ENCODE measurements at places on chromosomes 3 and 15.

- DNase-seq: no peak
These were observed 458.1 kb downstream of the DIPK2A start for GRCh38 chr3:144429719-144430121.

GRCh38 chr3:104044002-104044401, 1322.7 kb upstream of the ALCAM start:
- no peak for DNase-seq

DNA sequence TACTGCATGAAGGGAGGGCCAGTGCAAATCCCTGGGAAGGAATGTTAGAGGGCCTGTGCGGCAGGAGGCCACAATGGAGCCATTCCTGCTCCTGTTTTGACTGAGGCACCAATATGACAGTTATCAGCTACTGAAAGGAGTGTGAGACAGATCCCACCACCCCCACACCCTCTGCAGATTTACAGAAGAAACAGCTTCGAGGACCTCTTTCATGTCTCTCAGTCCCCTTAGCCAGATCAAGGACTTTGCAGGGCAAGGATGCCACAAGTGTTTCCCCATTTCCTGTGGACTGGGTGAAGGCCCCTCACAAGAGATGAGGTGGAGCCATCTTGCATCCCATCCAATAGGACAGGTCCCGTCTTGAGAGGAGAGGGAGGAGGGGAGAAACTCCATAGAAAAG, 48.5 kb upstream of the RASGRP1 start:
- DNase-seq: no peak

- DNase-seq: no peak
These were observed 63.9 kb downstream of the GLCE start for GRCh38 chr15:69224383-69224782.

DNA sequence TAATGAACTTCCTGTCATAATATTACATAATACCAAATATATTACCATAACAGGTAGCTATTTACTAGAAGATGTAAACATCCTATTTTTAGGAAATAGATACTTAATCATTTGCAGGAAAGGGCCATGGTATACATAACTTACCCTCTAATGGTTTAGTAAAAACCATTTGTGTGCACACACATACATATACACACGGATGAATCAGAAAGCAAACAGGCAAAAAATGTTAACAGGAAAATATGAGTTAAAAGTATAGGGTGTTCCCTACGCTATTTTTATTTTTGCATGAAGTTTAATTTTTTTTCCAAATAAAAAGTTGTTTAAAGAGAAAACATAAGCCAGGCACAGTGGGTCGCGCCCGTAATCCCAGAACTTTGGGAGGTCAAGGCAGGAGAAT, 34.6 kb downstream of the FAM174B start:
- no peak for DNase-seq

- no peak for DNase-seq
These were observed 12.4 kb downstream of the PLD1 start for GRCh38 chr3:171797873-171798272.

DNA sequence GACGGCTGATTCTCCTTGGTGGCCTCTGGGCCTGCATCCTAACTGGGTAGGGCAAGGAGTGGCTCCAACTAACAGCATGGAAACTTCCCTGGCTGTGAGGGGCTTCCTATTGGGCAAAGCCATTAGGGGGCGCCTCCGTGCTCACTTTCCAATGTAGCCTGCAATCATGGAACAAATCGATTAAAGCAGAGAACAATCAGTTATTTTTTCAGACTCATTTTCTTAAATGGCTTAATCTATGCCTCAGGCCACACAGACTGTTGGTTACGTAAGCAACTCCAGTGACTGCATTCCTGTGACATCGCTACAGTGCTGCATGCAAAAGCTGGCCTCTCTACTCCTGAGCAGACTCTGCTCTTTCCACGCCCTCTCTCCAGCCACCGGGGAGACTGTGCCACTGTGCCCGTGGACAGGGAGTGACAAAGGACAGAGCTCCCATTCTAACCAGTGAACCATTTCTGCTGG, 278.9 kb downstream of the KLF13 start:
- no peak for DNase-seq

GRCh38 chr3:114566162-114566755, 272.4 kb downstream of the TIGIT start:
- DNase-seq: no peak

DNA sequence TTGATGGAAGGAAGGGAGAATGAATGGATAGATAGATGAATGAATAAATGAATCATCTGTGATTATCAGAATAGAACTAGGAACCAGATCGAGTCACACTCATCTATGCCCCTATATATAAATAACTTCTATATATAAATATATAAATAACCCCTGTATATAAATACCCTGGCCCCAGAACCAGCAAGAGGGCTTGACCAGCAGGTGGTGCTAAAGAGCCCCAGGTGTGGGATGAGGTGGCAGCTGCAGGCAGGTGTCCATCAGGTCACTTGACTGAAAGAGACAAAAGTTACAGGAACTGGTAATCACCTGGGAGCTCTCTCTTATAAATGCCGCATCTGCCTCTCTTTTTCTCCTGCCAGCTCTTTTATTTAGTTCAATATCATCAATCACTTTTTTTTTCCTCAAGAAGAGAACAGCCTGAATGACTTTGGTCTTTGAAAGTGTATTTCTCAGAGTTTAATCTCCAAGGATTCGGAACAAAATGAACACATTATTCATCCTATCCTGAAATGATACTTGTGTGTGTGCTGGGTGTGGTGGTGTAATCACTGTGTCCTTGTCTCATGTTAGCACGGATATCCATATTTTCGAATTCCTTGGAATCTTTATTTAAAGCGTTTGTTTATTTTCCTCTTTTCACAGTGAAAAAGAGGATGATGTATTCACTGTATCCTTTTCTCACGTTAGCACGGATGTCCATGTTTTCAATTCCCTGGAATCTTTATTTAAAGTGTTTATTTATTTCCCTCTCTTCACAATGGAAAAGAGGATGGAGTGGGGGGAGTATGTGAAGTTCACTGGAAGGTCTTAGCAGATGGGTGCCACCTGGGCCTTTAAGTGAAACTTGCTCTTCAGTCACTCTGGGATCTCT, 35.4 kb upstream of the ATG7 start:
- DNase-seq: peak; percentile 53

DNA sequence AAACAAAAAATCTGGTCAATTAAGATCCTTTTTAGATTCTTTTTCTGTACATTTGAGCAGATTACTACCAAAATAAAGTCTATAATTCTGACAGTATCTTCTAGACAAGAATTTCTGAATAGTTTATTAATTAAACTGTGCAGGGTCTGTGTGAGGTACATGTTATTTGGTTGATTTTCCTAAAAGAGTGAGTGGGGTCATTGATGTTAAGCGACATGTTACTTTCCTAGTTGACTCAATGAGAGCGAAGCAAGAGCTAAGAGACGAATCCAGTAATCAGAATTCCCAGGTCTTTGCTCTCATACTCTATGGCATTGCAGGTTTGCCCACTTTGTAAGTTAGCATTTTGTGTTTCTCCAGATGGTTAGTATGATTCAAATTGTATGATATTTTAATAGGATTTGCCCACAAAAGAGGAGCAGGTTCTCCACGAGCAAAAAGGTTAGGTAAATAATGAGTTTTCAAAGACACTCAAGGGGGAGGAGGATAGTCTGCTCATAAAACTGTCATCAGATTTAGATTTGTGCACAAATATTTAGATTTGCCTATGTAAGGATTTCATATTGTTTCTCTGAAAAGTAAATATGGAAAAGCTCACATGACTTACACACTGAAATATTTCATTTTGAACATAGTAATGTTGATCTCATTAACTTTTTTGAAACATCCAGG, 217.2 kb upstream of the CGNL1 start:
- no peak for DNase-seq

DNA sequence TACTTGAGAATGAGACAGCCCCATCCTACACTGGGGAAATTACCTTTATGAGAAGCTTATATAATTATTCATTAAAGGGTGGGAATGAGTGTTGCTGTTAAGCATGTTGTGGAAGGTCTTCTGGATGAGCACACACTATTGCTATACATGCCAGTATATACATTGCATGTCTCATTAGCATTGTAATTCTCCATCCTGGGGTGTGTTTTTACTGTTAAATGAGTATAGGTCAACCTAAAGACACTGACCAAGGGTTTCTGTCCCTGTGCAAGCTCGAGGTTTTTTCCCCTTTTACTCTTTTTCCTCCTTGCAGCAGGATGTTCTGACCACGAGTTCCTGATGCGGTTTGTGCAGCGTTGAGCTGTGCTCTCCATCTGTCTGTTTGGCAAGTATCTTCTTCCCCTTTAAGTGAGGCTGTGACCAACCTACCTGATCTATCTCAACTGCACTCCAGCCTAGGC, 7.2 kb upstream of the IVD start:
- no peak for DNase-seq

GRCh38 chr15:60906146-60906674, 322.9 kb downstream of the RORA start:
- no peak for DNase-seq

DNA sequence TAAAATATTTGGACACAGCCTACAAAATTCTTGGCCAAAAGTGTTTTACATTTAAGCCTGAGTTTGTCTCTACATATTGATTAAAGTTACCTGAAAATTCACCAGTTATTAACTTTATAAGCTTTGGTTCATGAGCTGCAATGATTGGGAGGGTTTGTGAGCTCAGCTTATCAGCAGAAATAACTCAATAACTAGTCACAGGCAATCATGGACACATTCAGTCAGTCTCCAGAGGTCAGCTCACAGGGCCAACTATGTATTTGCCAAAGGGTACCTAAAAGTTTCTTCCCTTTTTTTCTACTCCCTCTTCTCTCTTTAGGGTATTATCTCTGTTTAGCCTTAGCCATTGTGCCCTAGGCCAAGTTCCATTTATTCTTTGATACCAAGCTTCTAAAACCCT, 145.9 kb downstream of the ZPLD1 start:
- DNase-seq: no peak

- DNase-seq: no peak
These were observed 15.2 kb downstream of the CDIN1 start for GRCh38 chr15:36594556-36595090.

GRCh38 chr3:141828890-141829289, 47.6 kb upstream of the ATP1B3 start:
- peak; percentile 59 for DNase-seq

GRCh38 chr3:173660645-173661299, 263.2 kb downstream of the NLGN1 start:
- no peak for DNase-seq

Measured in NCI-H510A treated with DMSO at 0.1 percent for 48 hours (cell line).